SK-N-SH (cell line): ENCODE measurements at places on chromosomes 1 and 21.

- no peak for DNase-seq
These were observed 157.4 kb downstream of the DNM3 start for GRCh38 chr1:171998711-171999110.

GRCh38 chr1:94142583-94142982 is 21.6 kb upstream of the ABCA4 start:
- DNase-seq, result no peak

GRCh38 chr1:182059936-182060335 is 1.6 kb downstream of the ZNF648 start:
- no peak for DNase-seq

DNA sequence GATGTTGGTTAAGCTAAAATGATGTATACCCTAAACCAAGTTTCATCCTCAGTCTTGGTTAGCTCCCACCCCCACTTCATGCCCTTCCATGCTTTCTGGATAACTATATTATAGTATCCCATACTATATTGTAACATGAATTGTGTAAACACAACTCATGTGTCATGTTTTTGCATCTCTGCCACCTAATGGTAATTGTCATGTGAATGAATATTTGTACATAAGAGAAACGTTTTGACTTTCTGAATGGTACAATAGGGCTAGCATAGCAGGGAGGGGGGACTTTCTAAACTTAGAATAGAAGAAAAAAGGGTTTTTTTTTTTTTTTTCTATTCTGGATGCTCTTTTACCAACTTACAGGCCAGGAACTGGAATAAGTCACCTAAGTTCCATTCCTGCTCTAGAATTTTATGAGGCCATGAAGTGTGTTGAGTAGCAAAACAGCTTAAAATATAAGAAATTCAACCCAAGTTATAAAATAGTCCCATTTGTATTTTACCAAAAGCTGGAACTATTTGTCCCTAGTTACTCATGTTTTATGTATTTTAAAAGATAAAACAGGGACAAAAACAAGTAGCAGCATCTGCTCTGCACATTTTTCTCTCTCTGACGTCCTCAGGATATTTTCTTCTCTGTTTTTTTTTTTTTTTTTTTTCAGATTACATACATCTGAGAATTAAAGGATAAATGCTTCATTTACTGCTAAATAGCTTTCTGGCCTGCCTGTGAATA is 77.4 kb downstream of the HLX start:
- DNase-seq, result no peak

DNA sequence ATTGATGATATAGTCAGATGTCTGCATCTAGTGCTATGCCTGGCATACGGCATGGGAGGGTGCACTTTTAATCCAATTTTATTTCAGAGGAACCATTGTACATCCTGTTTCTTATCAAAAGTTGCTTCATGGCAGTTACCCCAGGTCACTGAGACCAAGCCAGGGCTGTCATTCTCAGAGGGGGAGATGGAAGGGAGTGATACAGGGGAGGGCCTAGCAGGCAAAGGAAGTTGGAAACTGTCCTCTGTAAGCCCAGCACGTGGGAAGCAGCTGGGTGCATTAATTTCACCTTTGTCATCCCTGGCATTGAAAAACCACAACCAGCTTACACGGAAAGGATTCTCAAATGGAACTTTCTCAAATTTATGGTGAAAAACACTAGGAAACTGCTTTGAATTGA is 458.7 kb upstream of the ADAMTS5 start:
- peak; percentile 34 for DNase-seq

DNA sequence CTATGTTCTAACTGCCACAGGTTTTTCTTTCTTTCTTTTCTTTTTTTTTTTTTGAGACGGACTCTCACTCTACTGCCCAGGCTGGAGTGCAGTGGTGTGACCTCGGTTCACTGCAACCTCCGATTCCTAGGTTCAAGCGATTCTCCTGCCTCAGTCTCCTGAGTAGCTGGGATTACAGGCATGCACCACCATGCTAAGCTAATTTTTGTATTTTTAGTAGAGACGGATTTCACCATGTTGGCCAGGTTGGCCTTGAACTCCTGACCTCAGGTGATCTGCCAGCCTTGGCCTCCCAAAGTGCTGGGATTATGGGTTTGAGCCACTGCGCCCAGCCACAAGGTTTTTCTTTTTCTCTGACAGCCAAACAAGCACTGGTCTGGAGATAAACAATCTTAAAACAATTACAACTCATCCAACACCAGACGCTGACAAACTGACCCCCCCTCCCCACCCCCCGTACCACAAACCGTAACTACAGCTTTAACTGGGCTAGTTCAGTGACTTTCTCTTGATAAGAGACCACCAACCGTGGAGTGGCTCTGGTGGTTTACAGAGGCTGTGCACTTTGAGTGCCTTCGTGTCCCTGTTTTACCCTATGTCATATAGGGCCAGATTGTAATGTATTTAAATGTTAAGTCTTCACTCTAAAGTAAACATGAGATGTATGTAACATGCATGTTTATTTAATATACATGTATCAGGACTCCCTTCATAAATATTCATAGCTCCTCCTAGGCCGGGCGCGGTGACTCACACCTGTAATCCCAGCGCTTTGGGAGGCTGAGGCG is 19.5 kb upstream of the PUM1 start:
- DNase-seq, result peak; percentile 24

- peak; percentile 24 for DNase-seq
These were observed 410.1 kb upstream of the PLXNA2 start for GRCh38 chr1:208654241-208654640.

GRCh38 chr1:171742577-171742922 is 685 bp upstream of the VAMP4 start:
- peak; percentile 63 for DNase-seq

DNA sequence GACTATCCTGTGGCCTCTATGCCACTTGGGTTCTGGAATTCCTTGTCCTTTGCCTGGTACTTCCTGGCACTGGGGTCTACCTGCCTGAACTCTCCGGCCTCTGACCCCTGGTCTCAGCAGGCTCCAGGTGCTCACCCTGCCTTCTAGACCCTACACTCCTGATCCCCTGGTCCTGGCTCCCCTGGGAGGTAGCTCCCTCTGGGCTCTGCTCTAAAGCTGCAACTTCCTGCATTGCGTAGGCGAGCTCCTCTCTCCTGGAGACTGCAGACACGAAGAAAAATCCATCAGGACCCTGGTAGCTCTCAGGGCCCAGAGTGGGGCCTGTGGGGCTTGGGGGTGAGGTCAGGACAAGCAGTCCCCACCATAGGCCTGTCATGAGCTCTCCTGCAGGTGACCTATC is 7.8 kb upstream of the PLEKHG5 start:
- DNase-seq, result no peak

GRCh38 chr1:153866045-153866850 is 56.5 kb downstream of the GATAD2B start:
- DNase-seq, result peak; percentile 57

DNA sequence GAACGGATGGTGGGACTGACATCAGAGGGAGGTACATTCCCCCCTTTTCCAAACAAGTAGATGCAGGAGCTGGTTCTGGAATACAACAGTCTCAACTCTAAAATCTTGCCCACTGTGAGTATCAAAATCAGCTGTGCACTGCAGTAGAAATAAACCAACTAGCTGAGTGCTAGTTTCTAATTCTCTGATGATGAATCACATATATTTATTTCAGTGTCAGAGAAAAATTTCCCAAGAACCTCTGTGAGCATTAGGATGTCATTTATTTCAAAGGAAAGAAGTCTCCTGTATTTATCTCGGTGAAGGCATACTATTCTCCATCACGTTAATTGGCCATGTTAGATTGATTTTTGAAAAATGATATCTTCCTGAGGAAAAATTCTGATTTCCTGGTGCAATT is 67.1 kb downstream of the LHX9 start:
- DNase-seq, result no peak

DNA sequence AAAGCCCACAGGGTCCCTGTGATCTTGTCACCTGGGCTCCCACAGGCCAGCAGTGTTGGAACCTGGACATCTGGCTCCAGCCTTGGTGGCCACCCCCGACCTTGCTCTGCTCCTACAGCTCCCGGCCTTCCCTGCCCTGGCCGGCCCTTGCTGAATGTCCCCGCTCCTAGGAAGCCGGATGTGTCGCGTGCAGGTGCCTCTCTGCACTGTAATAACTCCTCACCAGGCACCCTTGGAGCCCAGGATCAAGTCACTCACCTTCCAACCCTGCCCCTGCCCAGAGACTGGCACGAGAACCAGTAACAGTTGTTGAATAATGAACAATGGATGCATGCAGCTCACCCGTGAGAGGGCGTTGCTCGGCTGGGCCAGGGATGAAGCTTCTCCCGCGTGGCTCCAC is 12.1 kb downstream of the PDE9A start:
- no peak for DNase-seq

- no peak for DNase-seq
These were observed 8.8 kb downstream of the KLHDC7A start for GRCh38 chr1:18489417-18490143.

GRCh38 chr1:5724847-5725246 is 267.4 kb downstream of the NPHP4 start:
- no peak for DNase-seq

- no peak for DNase-seq
These were observed 86.8 kb upstream of the HIVEP3 start for GRCh38 chr1:42005530-42005929.

DNA sequence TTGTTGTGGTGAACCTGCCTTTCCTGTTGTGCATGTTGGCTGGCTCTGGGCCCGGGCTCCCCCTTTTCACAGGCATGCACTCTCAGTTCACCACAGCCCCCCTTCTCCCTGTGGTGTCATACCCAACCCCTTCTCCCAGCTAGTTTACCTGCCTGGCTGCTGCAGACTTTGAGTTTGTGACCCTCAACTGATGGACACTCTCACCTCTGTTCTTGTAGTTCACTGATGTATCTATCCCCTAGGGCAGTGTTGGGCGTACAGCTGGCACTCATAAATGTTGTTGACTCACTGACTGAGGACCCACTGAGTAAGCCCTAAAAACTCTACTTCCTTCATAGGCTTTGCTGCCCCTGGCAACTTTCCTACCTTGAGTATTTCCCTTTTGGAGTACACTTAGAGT is 54.9 kb downstream of the WDR64 start:
- DNase-seq, result no peak
